ENCODE measurements at places on chromosomes 3 and 15. TPM values are rescaled to one million over a fixed set of nuclear protein-coding genes. Genes with fewer than 3 reads are reported as not detected.

DUOXA2 gene
- total RNA-seq = not detected

AADAC gene
- total RNA-seq = 0.13 TPM

CHRM5 gene
- total RNA-seq = 0.13 TPM

AP4E1 gene
- 7.0 TPM for total RNA-seq

PLSCR2 gene
- 0.13 TPM for total RNA-seq

C3orf70 gene
- total RNA-seq = 3.5 TPM

DYNC1LI1 gene
- total RNA-seq = 38.6 TPM

ANKRD34C gene
- not detected for total RNA-seq

RGMA gene
- under 0.01 TPM for total RNA-seq

FAM174B gene
- total RNA-seq = 87.6 TPM

MYRIP gene
- total RNA-seq = 9.2 TPM

CCDC54 gene
- not detected for total RNA-seq

SLC2A2 gene
- not detected for total RNA-seq

ZNF197 gene
- total RNA-seq = 5.4 TPM

LARP6 gene
- 9.1 TPM for total RNA-seq

ROBO2 gene
- not detected for total RNA-seq

RBP2 gene
- not detected for total RNA-seq

GPR176 gene
- 4.3 TPM for total RNA-seq

PRSS50 gene
- not detected for total RNA-seq

CACNA2D3 gene
- total RNA-seq = not detected

SOX2 gene
- not detected for total RNA-seq

TM6SF1 gene
- 34.4 TPM for total RNA-seq

LRRC31 gene
- total RNA-seq = not detected

TMEM44 gene
- total RNA-seq = 42.1 TPM

VILL gene
- total RNA-seq = 2.2 TPM

ITGB5 gene
- total RNA-seq = 51.0 TPM

SV2B gene
- 2.0 TPM for total RNA-seq

ROBO1 gene
- 0.64 TPM for total RNA-seq

EFCC1 gene
- total RNA-seq = 2.7 TPM

STRC gene
- 0.13 TPM for total RNA-seq

HHATL gene
- total RNA-seq = not detected

CHL1 gene
- not detected for total RNA-seq

GOLGA6A gene
- total RNA-seq = not detected

LTF gene
- 0.13 TPM for total RNA-seq

CLDN16 gene
- total RNA-seq = not detected

CCDC66 gene
- total RNA-seq = 7.8 TPM

PIF1 gene
- 9.0 TPM for total RNA-seq

KLHL40 gene
- not detected for total RNA-seq

SRGAP3 gene
- total RNA-seq = 2.3 TPM
